ENCODE measurements at places on chromosomes 5 and 9.

GRCh38 chr9:2248768-2249265 is 233.7 kb downstream of the SMARCA2 start:
- DNase-seq = no peak

DNA sequence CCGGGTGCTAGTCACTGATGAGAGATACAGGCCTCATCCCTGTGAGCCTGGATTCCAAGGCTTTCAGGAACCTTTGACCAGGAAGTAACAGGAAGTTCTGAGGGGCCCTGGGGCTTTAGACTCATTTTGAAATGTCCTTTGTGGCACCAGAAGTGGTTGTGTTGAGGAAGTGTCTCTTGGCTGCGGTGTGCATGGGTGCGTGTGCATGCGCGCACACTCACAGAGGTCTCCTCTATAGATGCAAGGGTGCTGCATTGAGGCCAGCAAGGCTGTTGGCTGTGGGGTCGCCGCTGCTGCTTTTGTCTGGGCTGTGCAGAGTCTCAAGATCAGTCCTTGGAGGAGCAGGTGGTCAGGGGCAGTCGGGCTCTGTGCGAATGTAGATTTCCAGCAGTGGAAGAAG is 7.6 kb downstream of the RAB24 start:
- no peak for DNase-seq

- DNase-seq = no peak
These were observed 96.8 kb downstream of the FBXO4 start for GRCh38 chr5:42021923-42022322.

- no peak for DNase-seq
These were observed 75.0 kb upstream of the DAB2IP start for GRCh38 chr9:121576281-121577075.

DNA sequence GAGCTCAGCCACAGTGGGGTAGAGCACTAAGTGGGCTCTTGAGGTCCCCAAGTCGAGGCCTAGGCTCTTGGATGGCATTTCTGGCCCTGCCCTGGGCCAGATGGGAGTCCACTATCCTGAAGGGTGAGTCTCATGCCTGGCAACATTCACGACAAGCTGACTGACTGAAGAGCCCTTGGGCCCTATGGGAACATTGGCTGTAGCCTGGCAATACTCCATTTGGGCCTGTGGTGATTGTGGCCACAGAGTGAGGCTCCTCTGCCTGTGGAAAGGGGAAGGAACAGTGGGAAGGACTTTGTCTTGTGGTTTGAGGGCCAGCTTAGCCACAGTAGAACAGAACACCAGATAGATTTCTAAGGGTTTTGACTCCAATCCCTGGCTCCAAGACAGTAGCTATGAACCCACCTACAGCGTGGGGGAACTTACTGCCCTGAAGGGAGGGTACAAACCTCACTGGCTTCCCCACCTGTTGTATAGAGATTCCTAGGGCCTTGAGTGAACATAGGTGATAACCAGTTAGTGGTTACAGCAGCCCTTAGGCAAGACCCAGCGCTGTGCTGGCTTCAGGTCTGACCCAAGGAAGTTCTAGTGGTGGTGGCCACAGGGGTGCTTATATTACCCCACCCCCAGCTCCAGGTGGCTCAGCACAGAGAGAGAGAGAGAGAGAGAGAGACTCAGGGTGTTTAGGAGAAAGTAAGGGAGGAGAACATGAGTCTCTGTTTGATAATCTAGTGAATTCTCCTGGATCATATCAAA is 72.4 kb downstream of the KIAA0825 start:
- DNase-seq = no peak

DNA sequence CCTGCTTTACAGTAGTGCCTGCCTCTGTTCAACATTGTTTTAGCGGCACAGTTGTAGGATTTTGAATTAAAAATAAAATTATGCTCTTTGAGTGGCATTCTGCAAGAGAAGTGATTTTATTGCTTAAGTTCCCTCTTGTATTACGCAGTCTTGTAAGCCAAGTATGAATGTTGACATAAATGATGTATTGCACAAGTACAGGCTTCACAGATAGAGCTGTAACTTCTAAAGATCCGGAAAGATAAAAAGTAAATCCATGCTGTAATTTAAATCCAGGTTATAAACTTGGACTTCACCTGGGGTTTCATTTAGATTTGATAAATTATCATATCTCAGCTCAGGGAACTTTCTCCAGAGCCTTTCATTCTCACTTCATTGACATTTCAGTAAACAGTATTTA is 1114.7 kb downstream of the PTPRD start:
- no peak for DNase-seq

- no peak for DNase-seq
These were observed 20.8 kb downstream of the FXN start for GRCh38 chr9:69056191-69056815.

GRCh38 chr5:58127255-58128220 is 332.3 kb downstream of the PLK2 start:
- DNase-seq = no peak

DNA sequence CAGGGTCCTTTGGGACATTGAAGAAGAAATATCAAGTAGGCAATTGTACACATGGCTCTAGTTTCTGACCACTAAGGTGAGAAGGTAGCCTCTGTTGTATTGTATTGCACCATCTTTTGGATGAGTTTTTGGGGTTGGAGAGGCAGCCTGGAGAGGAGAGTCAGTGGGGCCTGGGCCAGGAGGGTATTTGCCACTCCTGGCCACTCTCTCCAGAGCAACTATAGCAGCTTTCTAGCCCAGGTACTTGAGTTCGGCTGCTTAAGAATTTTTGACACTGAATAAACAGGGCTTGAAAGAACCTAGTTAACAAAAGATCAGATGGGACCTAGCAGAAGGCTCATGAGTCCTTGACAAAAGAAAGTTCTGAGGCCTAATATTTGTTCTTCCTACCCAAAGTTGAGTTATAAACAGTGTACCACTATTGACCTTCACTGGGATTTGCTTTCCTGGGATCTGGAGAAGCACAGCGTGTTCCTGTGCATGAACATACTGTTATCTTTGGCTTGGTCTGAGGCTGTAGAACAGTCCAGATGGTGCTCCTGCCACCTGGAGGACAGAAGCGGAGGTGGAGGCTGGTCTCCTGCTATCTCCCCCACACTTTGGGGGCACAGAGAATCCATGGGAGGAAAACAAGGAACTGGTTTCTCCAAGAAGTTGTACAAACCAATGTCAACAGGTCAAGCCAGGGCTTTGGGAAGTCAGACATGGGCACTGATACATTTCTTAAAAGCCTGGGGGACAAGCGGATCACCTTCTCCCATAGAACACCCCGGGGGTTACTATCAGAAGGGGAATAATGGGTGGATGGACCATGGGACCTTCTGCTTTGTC is 110.4 kb upstream of the LIFR start:
- DNase-seq = no peak

GRCh38 chr9:27460226-27461023 is 63.7 kb upstream of the IFNK start:
- no peak for DNase-seq
